GF-D8 (cell line): ENCODE measurements at places on chromosomes 6 and 20.

DNA sequence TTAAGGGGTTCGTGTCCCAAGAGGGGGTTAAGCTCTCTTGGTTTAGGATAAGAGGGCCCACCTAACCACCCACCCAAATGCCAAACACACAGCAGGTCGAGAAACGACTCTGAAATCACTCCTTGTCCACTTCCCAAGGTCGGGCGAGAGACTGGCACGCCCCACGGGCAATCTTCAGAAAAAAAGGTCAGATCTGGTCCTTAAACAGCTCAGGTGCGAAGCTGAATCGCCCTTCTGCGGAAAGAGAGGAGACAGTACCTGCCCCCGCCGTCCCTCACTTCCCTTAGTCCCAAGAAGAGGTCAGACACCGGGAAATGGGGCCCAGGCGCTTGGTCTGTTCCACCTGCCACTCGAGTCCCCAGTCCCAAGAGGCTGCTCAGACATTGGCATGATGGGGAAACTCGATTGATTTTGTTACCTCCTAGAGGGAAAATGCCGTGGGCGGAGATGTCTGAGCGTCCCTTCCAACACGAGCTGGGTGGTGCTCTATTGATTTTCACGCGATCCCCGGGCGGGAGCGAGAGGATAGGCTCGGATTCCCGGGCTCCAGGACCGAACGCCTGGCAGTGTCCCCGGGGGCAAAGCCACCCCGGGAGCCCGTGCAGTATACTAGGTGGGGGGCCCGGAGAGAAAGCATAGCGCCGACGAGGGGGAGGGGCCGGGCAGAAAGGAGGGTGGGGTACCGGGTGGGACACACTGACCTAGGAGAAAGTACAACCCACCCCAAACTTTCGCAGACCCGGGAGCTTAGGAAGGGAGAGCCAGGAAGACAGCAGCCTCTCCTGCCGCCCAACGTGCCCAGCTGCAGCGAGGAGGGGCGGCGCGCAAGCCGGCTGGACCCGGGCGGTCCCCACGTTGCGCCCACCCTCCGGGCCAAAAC, 1.1 kb upstream of the SAMD5 start:
- no peak for DNase-seq

- no peak for DNase-seq
Observed at GRCh38 chr6:13716225-13716954, 4.8 kb upstream of the RANBP9 start.

DNA sequence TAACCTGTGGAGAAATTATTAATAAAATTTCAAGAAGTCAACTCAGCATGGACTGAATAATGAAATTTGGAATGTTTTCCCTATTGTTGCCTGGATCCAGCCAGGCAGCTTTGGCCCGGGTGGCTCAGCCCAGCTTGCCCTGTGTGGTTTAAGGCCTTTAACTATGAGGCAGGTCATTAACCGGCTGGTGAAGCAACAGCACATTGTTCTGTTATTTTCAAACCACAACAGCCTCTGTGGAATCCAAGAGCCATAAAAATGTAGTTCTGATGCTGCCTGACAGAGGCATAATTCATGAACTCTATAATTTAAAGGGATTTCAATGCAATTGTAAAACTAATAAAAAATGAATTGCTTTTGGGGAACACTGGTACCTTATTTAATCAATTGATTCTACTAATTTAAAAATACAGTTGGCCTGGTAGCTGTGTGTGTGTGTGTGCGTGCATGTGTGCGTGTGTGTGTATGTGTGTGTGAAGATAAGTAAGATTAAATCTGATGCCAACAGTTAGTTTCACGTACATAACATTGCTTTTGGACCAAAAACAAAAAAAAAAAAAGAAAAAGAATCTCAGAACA, 117.7 kb downstream of the RPS12 start:
- DNase-seq, result no peak

DNA sequence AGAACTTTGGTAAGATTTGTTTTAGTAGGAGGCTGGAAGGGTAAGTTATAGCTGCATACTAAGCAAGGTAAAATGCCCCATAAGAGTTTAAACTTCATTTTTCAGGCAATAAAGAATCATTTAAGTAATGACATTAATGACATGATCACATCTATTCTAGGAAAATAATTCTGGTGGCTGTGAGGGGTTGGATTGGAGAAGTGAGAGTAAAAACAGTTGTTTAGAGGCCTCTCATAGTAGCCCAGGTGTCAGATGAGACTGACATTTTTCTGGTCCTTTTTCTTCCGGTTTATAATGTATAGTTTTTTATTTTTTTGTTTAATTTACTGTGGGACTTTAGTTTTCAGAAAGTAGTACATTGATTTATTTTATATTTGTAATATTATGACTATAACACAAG, 40.8 kb downstream of the ITCH start:
- DNase-seq, result no peak

GRCh38 chr20:61222699-61223098, 29.4 kb upstream of the CDH4 start:
- no peak for DNase-seq

- DNase-seq, result no peak
Observed at GRCh38 chr6:45609141-45609638, 231.5 kb upstream of the SUPT3H start.

DNA sequence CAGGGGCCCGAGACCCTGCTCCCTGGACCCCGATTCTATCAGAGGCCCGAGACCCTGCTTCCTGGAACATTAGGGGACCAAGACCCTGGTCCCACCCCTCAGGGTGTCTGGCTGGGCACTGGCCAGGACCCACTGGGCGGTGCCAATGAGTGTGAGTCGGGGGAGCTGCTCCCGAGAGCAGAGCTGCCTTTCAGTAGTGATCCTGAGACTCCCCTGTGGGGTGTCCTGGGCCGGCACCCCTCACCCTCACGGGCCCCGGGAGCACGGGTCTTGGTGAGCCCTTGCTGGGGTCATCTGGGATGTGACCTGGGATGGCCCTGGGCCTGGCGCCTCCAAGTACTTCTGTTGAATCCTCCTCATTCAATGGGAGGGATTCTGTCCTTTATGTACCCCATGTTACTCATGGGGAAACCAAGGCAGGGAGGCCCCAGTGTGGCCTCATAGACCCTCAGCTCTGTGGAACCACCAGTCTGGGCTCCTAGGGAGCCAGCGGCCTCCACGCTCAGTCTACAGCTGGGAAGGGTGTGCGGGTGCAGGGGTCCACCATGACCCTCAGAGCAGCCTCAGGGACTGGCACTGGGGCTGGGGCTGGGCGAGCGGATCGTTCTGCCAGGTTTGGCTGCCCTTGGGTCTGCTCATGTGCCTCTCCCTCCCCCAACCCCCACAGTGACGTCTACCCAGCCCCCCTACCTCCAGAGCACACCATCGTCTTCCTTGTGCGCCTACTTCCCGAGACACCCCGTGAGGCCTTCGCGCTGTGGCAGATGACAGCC, 25.6 kb downstream of the COL20A1 start:
- no peak for DNase-seq

DNA sequence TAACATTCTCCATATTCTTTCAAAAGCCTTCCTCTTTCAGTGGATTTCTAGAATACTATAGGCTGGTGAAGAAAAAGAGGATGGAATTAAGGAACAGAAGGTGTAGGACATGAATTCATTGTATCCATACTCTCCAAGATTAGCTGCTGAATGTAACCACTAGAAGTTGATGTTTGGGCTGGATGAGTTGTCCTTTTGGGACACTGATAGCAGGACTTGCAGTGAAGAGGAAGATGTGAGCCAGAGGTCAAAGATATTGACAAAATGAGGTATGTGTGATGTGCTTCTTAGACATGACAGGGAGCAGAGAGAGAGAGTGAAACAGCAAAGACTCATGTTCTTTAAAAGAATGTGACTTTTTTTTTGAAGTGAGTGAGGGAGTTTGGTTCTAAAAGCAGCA, 134.3 kb upstream of the MAN1A1 start:
- no peak for DNase-seq

- DNase-seq, result no peak
Observed at GRCh38 chr6:112415366-112415765, 68.2 kb downstream of the RFPL4B start.

GRCh38 chr6:84332139-84333034, 104.9 kb upstream of the CEP162 start:
- no peak for DNase-seq

DNA sequence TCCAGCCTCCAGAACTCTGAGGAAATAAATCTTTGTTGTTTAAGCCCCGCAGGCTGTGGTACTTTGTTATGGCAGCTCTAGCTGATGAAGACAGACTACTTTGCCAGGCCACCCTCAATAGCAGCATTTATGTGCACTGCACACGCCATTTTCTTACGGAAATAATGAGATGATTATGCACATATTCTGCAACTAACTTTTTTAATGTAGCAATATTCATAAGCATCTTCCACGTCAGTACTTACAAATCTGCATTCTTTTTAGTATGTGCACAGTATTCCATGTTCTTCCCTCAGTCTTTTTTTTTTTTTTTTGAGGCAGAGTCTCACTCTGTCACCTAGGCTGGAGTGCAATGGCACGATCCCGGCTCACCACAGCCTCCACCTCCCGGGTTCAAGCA, 46.8 kb upstream of the DSP start:
- no peak for DNase-seq

- DNase-seq, result peak; percentile 81
Observed at GRCh38 chr6:49462927-49463611, at the start of the genes CENPQ and MMUT. CENPQ (plus strand) TSS chr6:49463370; CDS start chr6:49470177, 6,807 bp downstream. MMUT (minus strand) TSS chr6:49463253; CDS start chr6:49459466, 3,787 bp downstream.

DNA sequence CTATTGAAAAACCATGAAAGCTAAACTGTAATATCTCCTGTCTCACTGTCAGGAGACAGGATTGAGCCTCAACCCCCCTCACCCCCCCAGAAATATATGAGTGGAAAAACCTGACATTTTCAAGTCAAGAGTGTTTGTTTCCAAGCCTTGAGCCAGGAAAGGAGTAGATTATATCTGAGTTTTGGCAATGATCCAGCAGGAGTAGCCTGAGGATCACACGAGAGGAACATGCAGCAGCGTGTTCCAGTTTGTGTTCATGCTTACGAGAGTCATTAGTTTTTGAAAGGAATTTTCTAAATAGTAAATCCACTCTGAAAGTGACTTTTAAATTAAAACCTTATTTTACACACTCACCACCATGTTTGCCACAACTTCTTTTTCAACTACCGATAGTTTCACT, 15.8 kb downstream of the IL22RA2 start:
- DNase-seq, result no peak

DNA sequence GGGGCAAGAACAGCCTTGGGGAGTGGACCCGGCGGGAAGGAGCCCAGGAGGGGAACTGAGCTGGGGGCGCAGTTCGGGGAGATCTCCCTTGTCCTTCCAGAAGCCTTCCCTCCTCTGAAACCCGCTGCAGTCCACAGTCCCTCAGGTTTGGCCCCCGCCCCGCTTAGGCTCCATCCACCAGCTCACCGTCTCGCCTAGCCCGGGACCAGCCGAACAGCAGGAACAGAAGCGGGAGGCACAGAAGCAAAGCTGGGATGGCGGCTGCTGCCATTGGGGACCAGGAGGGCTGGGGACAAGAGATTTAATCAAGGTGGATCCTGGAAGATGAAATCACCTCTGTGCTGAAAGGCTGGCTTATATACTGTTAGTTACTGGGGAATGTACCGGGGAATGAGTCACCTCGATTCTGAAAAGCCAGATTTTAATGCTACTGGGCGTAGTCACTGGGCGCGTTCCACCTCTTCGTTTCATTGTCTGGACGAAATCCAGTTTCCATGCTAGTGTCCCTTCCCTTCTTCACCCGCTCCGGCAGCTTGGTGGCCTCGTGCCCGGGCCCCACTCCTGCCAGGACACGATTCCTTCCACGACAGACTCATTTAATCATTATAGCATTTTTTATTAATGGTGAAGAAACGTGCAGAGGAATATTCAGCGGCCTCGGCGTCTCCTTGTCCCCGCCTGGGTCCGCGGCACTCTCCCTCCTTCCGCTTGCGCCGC, at the start of gene RAET1L:
Gene RAET1L (minus strand): TSS at position 332 of the 717 bp plus-strand sequence. CDS start 61 bp downstream, at position 271.
- DNase-seq, result no peak

- DNase-seq, result no peak
Observed at GRCh38 chr20:35129647-35130069, 17.5 kb downstream of the EDEM2 start.

DNA sequence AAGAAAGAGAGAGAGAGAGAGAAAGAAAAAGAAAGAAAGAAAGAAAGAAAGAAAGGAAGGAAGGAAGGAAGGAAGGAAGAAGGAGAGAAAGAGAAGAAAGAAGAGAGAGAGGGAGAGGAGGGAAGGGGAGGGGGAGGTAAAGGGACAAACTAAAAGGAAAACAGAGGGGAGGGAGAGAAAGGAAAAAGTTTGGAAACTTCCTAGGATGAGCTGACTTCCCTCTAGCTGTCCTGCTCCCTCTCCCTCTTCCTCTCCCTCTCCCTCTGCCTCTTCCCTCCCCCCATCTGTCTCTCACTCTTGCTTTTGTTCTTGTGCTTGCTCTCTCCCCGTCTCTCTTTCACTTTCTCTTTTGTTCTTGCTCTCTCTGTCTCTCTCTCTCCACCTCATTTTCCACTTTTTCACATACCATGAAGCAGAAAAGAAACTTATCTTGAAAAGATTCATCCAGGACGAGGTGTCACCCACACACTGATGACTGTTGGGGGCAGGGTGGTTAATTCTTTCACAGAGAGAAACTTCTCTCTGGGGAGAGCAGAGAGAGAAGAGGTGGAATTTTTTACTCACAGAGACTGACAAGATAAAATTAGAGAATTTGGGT, 56.4 kb upstream of the DUSP22 start:
- no peak for DNase-seq

DNA sequence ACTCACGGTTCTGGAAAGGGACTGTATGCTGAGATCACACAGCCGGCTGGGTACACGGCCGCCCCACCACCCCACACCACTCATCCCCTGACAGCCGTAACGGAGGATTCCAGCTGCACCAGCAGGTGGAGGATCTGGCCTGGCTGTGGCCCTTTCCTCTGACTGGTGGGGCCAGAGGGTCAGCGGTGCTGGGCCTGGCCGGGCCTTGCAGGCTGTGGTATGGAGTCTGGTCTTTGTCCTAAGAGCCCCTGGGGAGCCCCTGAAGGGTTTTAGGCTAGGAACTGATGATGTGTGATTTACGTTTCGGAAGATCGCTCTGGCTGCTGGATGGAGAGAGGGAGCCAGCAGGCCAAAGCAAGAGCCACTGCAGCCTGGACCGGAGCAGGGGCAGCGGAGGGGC, 26.6 kb downstream of the NOL4L start:
- no peak for DNase-seq

- DNase-seq, result no peak
Observed at GRCh38 chr6:43784049-43784855, 14.2 kb downstream of the VEGFA start.

DNA sequence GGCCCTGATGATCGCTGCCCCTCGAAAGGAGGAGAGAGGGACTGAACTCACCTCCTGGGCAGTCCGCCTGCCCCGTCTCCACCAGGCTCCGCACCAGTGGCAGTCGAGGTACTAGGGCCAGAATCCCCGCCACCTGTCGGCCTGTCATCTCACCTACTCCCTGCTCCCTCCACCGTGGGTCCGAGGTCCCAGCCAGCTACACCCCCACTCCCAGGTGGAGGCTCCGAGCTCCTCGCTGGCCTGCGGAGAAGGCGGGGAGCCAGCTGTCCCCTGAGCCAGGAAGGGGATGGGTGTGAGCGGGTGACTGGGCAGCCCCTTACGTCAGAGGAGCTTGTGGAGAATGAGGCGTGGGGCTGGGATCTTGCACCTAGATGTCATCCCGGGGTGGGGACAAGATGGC, 1066.5 kb upstream of the MANEA start:
- DNase-seq, result no peak
